ENCODE measurements at places on chromosomes 6 and 20.
A peak's percentile ranks its signal among the peaks of the same experiment; 100 is the strongest.

DNA sequence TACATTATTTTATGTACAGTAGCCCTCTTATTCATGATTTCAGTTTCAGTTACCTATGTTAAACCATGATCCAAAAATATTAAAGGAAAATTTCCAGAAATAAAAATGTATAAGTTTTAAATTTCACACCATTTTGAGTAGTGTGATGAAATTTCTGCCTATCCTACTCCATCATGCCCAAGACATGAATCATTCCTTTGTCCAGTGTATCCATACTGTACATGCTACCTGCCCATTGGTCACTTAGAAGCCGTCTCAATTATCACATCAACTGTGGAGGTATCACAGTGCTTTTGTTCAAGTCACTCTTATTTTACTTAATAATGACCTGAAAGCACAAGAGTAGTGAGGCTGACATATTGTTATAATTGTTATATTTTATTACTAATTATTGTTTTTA is 32.3 kb upstream of the PLCB4 start:
- no peak for DNase-seq

DNA sequence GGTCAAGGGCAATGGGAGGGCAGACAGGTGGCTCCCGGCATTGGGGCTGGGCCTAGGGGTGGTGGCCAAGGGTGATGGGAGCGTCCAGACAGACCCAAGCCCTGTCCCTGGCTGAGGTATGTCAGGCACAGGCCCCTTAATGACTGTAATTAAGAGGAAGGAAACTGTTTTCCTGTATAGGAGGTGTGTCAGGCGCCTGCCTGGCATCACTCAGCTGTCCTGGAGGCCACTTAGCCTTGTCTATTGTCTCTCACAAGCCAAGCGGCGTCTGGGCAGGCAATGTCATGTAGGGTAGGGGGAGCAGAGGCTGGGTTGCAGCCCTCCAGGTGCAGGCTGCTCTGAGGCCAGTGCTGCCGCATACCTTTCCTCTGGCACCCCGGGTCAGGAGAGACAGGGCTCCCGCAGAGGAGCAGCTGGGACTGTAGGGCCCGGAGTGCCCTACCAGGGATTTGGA is 3.9 kb upstream of the FAM83C start:
- DNase-seq, result no peak

DNA sequence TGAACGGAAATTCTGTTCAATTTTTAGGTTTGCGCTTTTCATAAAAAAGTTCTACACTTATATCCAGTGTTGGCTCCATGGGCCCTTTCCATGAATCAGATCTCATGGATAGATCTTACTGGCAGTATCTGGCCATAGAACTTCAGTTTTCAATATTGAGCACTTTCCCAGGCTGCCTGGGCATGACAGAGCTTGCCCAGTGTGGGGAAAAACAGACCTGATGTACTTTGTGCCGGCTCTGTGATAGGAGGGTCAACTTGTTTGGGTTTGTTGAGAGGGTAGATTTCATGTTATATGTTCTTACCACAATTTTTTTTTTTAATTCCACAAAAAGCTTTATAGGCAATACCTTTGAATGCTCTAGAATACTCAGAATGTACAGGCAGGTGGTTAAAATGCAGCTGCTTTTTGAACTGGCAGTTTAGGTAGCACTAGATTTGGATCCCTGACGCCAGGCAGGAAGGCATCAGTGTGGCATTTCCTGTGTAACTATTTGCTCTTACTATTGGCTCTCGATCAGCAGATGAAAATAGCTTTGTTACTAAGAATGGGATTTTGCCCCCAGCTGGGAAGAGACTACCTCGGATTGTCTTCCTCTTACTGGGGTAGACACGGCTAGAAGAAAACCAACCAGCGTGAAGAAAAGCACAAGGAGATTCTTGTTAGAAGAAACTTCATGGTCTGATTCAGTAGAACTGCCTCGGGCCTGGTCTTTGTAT is 404.9 kb upstream of the SOX4 start:
- no peak for DNase-seq

DNA sequence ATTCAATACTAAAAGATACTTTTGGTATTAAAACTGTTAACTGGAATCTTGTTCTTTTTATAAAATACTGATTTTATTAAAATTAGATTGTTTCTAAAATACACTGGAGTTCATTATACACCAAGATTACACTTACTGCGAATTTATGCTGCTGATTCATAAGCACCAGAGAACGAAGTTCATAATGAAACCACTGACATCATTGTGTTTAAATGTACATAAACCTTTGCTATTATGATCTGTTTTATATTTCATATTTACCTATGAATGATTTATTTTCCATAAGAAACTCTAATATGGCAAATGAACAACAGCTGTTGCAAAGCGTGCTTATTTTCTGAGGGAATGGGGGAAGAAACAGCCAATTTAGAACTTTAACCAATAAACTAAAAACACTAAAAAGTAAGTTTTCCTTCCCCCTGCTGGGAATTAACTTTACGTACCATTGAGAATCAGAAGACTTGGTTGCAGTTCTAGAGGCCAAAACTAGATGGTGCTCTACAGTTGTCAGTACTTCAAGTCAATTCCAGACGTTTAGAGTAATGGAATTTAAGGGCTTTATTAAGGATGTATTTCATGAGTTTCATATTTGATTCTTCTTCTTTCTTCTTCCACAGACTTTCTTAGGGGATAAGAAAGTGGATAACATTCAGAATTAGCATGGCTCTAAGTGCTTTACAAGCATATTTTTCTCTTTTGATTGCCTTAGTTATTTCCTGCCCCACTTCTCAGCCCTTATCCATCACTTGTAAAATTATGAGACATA is 30.8 kb upstream of the COL19A1 start:
- DNase-seq, result no peak

DNA sequence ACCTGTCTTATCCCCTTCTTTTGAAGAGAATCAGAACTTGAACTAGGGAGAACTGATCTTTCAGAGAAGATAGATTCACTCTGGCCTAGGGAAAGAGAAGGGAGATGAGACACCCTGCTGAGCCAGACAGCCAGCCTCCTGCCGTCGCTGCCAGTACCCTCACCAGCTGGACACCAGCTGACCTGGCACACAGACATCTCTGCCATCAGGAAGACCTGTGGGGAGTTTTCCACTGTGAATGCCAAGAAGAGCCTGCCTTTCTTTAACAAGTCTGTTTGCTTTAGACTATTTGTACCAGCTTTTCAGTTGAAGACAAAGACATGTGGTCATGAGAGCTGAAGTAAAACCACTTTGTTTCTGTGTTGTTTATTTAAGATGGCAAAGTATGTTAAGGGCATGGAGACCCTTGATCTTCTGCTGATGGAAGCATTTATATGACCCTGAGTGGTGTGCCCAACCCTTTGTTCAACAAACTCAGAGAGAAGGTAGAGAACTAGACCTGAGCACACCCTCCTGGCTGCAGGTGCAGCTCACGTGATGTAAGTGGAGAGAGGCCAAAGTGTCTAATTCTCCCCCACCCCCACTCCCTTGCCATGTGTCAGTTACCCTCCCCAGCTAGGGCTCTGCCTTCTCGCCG is 82.3 kb upstream of the SLC24A3 start:
- DNase-seq, result no peak

DNA sequence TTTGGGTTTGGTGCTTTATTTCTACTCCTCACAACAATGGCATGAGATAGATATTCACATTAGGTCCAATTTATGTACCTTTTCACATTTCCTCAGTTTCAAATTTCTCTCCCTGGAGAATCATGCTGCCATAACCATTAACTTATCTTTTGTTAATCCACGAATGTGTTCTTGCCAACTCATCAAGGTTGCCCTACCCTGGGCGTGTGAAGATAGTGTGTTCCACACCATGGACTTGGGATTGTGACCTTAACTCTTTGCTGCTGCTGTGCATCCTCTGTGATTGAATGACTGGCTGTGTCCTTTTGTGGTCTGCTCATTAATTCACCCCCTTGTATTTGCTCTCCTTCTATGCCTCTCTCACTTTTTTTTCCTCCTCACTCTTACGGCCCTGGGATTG is 34.2 kb upstream of the SNRPB2 start:
- no peak for DNase-seq

DNA sequence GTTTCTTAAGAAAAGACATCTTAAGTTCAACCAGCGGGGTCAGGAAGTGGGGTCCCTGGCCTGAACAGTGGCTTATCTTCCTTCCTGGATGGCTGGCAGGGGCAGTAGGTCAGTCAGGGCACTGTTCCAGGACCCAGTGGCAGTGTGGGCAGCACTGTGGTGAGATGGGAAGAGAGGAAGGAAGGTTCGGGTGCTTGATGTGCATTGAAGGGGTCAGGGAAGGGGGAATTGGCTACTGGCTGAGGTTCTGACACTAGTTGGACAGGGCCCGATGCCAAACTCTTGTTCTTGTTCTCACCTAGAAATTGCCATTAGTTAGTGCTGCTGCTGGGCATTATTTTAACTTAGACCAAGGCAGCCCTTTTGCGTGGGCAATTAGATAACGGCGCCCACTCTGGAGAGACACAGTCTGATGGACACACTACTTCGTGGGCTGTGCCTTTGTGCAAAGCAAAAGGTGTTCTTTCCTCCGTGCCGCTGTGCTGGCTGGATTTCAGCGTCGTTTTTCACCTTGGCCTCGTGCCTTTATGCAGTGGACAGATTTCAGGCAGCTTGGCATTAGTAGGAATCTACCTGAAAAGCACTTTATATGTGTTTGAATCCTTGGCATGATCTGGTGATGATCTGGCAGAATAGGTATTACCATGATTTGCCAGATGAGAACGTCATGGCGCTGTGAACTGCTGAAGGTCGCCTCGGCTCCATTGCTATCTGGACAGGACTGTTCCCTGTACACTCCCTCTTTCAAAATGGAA is 30.3 kb downstream of the UTRN start:
- DNase-seq, result no peak

GRCh38 chr6:161163466-161164181 is 110.2 kb downstream of the AGPAT4 start:
- DNase-seq, result no peak

GRCh38 chr6:156280065-156280464 is 497.1 kb upstream of the ARID1B start:
- DNase-seq, result no peak

DNA sequence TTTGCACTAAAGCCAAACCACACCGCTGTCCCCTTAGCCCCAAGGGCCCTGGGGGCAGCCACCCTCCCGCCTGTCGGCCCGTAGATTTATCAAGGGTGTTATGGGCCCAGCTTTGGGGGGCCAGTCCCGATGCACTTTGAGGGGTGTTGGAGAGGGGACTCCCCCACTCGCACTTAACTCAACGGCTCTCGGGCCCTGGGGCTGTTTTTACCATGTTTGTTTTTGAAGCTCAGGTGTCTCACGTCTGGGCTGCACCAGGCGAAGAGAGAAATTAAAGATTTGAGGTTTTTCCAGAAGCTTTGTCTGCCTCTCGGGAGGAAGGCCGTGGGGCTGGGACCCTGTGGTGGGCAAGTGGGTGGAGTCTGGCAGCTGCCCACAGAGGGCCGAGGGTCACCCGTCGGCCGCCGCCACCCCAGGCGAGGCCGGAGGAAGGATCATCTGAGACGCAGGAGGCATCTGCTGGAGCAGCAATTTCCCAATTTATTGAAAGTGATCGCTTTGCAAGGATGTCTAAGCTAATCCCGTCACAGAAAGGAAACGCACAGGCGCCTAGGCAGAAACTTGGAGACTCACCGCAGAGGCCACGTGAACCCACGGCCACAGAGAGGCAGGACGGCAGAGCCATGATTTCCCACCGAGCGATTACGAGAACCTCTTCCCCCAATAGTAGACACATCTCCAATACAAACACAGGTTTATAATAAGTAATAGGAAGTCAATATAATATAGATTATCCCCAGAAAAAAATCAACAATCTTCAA is 3.8 kb downstream of the SLC2A4RG start:
- DNase-seq, result no peak

DNA sequence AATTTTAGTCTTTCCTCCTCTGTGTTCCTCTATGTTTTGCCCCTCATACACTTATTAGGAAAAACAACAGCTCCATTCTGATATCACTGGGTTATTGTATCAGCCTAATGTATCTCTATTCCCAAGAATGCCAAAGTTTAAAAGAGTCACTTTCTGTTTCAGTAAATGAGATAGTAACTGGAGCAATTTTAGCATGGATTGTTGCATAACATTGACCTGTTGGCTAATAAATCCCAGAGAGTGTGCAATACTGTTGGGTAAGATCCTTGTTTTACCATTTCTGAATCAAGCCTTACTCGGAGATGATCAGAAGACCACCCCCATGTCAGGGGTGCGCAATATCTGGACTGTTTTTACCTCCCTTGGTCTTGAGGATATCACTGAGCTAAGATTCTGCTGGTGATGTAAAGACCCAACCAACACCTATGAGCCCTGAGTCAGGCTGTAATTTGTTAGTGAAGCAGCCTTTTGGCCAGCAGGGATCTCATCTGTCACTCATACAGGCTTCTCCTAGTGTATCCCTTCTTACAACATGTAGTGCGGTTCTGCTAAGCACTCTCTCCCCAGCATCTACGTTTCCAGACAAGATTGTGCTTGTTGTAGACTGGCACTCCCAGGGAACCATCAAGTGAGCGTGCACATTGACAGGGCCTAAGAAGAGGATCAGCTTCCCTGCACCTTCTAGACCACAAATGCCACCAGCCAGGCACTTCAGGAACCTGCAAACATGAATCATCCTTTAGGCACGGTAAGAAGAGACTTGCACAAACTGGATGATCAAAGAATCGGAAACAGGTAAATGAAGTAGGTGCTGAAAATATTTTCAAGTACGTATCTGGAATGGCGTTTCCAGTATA is 11.5 kb upstream of the IPCEF1 start:
- DNase-seq, result no peak

- peak; percentile 17 for DNase-seq
Observed at GRCh38 chr20:32585011-32585585, at the start of gene NOL4L. Gene NOL4L (minus strand): TSS chr20:32585333. CDS start chr20:32584890, 443 bp downstream.

- DNase-seq, result no peak
Observed at GRCh38 chr6:7071405-7071804, 36.4 kb upstream of the RREB1 start.

DNA sequence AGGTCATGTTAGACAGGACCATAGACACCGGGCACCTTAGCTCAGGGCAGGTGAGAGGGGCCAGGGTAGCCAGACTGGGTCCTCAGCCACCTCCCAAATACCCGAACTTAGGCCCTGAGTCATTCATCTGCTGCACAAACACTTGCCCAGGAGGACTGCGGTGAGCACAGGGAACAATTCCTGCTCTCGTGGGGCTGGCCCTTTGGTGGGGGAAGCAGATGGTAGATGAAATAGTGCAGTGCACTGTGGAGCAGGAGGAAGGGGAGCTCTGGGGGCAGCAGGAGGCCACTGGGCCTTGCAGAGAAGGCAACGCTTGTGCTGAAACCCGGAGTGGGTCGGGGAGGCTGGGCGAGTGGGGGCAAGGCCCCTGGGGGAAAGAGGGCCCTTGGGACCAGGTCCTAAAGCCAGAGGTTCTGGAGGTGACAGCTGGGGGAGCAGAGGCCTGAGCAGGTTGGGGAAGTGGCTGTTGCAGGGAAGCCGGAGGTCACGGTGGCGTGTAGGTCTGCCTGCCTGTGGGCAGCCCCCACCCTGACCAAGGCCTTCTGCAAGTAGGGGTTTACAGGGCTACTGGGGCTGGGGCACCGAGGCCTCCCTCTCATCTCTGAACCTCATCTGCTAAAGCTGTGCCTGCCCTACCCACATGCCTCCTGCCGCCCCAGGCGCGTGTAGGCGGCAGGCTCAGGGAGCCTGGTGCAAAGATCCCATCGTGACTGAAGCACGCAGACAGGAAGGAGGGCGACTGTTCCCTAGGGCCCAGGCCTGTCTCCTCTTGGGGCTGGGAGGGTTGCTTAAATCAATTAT is 4.7 kb upstream of the NPBWR2 start:
- no peak for DNase-seq

- no peak for DNase-seq
Observed at GRCh38 chr20:42274986-42275385, 656.8 kb upstream of the CHD6 start.

All from activated T-helper 1 cell treated with anti-CD3 and anti-CD28 coated beads, Interleukin-12 subunit alpha, Interleukin-12 subunit beta, Interleukin-2, Interleukin-4 antibody, amounts not matched to agents 30 ng/mL and 10 ng/mL and 1 ng/mL, durations not matched to agents 14 hours and 24 hours and 36 hours (primary cell).